ENCODE measurements at places on chromosomes 16 and 17.

GRCh38 chr17:12391468-12391867, 274.2 kb upstream of the MYOCD start:
- DNase-seq: no peak

DNA sequence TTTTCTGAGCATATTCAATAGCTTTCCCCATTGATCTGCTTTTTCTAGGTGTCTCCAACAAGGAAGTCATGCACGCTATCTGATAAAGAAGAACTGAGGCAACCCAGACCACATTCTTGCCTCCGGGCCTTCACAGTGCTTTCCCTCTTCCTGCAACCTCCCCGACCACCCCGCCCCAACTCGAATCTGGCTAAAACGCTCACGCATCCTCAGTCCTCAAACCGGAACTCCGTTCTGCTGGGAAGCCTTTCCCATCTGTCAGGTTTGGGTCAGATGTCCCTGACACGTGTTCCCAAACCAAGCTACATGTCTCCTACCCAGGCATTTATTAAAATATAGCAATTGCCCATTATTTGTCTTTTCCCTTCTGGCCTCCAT, 112.7 kb downstream of the VPS53 start:
- DNase-seq: no peak

- no peak for DNase-seq
These were observed at the start of gene ABCA6 for GRCh38 chr17:69141431-69142174. Gene ABCA6 (minus strand): TSS chr17:69141895. CDS start chr17:69140703, 1,192 bp downstream.

DNA sequence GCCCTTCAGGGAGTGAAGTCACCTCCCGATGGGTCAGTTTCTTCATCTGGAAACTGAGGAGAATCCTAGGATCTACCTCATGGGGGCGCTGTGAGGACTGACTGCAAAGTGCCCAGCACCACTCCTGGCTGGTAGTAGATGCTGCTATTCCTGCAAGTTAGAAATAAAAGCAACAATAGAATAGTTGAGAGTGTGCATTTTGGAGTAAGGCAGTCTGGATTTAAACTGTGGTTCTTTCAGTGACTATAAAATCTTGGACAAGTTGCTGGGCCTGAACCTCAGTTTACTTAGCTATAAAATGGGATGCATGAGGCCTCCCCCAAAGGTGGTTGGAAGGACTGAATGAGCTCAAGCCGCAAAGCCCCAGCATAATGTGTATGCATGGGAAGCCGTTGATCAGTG, 70.6 kb downstream of the CYB5B start:
- no peak for DNase-seq

GRCh38 chr17:47952171-47953021, 5.3 kb downstream of the PRR15L start:
- no peak for DNase-seq

DNA sequence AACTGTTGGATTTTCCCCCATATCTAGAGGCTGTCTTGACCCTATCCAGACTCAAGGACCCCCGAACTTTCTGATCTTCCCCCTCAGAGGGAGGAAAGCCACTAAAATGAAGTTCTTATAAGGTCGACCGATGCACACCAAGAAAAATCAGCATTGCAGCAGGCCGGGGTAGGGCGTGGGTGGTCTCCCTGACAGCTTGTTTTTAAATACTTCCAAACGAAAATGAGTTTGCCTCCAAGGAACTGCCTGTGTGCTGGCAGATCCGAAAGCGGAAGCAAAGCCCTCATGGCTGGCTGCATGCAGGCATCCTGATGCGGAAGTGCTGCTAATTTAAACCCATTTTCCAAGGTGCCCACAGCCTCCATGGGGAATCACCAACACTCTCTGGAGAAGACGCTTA, 374.3 kb upstream of the XYLT1 start:
- no peak for DNase-seq

DNA sequence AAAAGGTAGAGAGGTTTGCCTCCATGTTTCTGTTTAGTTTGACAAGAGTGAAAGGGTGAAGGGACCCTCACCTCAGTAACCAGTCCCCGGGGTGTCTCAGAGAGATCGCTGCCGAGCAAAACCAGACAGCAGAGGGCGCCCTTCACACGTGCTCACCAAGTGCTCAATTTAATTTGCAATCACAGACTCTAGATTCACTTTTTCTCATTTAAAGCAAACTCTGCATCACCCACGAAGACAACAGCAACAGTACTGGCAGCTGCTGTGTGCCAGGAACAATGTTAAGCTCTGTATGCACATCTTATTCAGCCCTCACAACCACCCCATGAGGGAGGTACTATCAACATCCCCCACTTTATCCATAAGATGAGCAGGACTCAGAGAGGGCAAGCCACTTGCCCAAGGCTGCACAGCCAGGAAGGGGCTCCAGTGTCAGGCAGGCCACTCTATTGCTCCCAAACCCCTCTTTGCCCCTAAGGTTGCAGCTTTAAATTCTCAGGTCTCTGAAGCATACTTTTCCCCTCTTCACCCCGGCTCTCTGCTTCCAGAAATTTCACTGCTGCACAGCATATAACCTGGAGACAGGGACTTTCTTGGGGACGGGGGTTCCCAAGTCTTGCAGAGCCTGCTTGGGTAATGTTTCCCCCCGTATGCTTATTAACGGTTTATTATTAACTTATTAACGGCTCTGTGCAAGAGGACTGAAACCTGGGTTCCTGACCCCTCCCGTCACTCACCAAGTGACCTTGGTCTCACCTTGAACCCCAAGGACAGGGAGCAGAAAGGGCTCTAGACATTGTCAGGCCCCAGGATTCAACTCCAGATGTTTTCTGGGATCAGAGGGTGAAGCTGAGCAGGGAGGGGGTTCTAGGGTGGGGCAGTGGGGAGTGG, 70.9 kb downstream of the CNGB1 start:
- no peak for DNase-seq

- DNase-seq: no peak
These were observed 16.4 kb upstream of the MARCHF10 start for GRCh38 chr17:62824290-62825131.

DNA sequence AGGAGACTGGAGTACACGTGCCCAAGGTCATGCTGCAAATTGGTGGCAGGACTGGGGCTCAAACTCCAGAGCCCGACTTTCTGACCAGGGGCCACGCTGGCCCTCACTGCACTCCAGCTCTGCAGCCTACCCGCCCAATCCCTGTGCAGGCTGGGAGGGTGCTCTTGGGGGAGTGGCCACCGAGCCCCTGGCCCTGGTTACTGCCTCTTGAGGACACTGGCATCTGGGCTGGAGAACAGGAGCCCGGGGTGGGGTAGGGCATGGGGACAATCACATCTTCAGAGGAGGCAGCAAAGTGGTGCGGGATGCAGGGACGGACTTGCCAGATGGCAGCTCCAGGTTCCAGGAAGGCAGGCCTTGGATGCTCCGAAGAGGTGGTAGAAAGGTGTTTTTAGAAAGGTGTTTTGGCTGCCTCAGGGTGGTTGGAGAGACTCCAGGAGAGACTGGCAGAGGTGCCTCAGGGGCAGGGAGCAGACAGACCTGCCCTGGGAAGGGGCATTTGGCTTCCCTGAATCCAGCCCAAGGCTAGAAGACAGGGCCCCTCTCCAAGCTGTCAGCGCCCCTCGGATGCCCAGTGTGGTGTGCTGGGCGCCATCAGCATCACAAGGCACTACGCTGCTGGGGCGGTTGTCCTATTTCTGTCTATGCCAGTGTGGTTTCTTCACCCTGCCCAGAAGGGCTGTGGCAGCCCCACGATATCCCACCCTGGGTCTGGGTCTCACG, 220.6 kb downstream of the NTN1 start:
- no peak for DNase-seq

DNA sequence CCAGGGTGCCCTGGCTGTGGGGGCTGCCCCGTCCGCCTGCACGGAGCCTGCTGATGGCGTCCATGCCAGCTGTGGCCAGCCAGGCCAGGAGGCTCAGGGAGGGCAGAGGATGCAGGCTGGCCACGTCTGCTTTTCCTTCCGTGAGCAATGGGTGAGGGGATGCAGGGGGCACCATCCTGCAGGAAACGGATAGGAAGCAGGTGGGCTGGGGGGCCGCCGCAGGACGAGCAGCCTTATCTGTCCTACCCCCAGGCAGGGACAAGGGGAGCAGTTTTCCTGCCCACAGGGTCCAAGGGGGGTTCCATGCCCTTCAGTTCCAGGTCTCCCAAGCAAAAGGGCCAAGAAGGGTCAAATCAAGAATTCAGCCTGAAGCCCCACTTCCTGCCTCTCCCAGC, 6.8 kb downstream of the DUS1L start:
- no peak for DNase-seq

GRCh38 chr16:67087803-67088202, 21.9 kb upstream of the PHAF1 start:
- no peak for DNase-seq

- DNase-seq: no peak
These were observed 142.9 kb upstream of the MYOCD start for GRCh38 chr17:12522743-12523183.

GRCh38 chr16:2040787-2041522, 6.7 kb downstream of the NTHL1 start:
- no peak for DNase-seq

DNA sequence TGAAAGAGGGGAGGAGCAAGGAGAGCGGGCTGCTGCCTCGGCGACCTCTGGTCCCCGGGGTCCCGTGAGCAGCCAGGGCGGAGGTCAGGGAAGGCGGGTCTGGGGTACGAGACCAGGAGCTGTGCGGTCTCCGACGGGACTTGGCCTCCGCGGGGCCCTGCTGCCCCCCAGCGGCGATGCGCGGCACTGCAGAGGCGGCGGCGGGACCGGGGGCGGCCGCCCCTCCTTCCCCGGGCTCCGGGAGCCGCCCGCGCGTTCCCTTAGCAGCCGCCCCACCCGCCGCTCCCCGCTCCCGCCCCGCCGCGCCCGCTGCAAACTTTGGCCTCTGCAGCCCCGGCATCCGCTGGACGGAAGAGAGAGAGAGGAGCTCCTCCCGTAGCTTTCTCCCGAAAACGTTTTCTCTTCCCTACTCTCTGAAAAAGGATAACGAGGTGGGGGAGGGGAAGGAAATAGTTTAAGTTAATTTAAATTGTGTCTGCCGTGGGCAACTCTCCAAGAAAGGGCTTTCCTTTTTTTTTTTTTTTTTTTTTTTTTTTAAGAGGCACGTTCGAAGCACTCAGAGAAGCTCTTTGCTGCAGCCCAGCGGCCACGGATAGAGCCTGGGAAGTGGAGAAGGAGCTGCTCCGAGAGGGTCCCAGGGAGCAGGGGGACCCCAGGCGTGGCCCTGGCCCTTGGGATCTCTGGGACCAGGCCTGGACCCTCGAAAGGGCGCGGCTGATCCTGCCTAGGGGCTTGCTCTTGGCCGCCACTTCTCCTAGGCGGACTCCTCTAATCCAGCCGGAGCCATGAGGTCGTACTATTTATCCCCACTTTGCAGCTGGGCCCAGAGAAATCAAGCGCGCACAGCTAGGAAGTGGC, 43.2 kb downstream of the C16orf82 start:
- DNase-seq: peak; percentile 15

GRCh38 chr16:9966569-9967157, 215.6 kb downstream of the GRIN2A start:
- DNase-seq: no peak

GRCh38 chr16:88754912-88755744, 29.9 kb downstream of the PIEZO1 start:
- DNase-seq: peak; percentile 27

DNA sequence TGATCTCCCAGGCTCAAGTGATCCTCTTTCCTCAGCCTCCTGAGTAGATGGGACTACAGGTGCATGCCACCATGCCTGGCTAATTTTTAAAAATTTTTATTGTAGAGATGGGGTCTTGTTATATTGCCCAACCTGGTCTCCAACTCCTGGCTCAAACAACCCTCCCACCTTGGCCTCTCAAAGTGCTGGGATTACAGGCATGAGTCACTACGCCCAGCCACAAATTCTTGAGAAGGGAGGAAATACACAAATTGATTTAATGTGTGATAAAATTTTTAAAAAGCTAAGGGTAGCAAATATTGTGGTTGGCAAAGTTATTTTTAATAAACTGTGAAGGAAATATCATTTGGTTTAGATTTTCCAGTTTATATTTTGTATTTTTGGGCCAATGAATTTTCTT, 9.6 kb downstream of the ITGAD start:
- DNase-seq: no peak

DNA sequence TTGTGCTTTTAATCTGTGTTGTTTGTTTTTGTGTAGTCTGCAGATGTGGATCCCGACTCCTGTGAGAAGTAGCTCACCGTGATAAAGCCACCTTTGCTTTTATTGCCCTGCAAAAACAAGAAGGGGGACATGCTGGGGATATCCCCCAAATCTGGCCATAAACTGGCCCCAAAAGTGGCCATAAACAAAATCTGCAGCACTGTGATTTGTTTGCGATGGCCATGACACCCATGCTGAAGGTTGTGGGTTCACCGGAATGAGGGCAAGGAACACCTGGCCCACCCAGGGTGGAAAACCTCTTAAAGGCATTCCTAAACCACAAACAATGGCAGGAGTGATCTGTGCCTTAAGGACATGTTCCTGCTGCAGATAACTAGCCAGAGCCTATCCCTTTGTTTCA, 15.1 kb downstream of the AHSP start:
- no peak for DNase-seq

DNA sequence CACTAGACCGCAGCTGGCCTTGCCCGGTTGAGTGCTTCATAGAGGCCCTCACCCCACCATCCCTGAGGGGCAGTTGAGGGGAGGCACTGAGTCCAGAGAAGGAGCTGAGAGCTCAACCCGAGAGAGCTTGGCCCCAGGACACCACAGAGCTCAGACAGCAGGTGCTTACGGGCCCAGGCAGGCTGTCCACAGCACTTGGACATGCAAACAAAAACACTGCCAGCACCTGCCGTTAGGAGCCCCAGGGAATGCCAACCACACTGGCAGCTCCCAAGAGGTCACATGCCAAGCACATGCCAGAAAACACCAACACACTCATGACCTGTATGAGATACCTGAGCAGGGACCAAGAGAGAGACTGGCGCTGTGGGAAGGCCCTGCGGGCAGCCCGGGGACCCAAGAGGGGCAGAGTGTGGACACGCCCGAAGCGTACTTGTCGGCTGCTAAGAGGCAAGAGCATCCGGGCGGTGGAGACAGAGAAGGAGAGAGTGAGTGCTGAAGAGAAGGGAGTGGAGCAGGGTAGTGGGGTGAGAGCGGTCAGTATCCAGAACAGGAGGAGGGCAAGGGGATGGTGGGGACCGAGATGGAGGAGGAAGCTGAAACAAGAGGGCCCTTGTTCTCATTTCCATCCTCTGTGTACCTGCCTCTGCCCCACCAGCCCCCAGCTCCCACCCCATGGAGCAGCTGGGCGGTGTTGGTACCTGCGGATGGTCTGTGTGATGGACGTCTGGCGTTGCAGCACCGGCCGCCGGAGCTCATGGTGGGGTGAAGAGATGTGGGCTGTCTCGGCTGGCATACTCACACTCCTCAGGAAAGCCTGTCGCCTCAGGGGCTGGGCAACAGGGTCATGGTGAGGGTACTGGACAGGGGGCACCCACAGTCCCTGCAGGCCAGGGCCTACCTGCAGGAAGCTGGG, 8.2 kb downstream of the RHBDF1 start:
- no peak for DNase-seq

- no peak for DNase-seq
These were observed 58.0 kb upstream of the SCNN1B start for GRCh38 chr16:23244122-23244521.
